ENCODE measurements at places on chromosomes 4 and X.

DNA sequence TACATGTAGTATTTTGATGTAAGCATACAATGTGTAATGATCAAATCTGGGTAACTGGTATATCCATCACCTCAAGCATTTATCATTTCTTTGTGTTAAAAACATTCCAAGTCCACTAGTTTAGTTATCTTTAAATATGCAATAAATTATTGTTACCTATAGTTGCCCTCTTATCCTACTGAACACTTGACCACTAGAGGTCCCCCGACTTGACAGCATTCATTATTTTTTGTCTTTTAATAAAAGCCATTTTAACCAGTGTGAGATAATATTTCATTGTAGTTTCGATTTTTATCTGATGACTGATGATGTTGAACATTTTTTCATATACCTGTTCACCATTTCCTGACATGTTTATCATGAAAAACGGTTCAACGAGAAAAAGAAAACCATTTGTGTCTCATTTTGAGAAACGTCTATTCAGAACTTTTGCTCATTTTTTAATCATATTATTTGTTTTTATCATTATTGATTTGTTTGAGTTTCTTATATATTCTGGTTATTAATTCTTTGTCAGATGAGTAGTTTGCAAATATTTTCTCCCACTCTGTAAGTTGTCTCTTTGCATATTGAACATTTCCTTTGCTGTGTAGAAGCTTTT lies 199.0 kb upstream of the CXXC4 start:
- DNase-seq: no peak

DNA sequence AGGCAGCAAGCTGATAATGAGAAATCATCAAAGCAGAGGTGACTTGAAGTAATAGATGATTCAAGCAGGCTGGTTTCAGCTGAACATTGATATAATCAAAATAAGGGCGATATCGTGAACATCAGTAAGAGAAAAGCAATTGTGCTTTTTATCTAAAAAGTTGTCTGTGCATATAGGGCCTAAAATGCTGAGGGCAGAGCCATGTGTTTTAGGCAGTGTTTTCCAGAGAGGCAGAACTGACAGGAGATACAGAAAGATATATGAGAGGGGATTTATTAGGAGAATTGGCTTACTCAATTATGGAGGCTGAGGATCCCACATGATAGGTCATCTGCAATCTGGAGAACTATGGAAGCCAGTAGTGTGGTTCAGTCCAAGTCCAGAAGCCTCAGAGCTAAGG lies 136.5 kb upstream of the NPY2R start:
- no peak for DNase-seq

GRCh38 chrX:30659421-30659820 lies 6.2 kb downstream of the GK start:
- DNase-seq: peak; percentile 60

- DNase-seq: no peak
These were observed 110.2 kb downstream of the CPZ start for GRCh38 chr4:8702516-8703400.

- DNase-seq: no peak
These were observed 60.6 kb upstream of the AFAP1 start for GRCh38 chr4:8000247-8000646.

DNA sequence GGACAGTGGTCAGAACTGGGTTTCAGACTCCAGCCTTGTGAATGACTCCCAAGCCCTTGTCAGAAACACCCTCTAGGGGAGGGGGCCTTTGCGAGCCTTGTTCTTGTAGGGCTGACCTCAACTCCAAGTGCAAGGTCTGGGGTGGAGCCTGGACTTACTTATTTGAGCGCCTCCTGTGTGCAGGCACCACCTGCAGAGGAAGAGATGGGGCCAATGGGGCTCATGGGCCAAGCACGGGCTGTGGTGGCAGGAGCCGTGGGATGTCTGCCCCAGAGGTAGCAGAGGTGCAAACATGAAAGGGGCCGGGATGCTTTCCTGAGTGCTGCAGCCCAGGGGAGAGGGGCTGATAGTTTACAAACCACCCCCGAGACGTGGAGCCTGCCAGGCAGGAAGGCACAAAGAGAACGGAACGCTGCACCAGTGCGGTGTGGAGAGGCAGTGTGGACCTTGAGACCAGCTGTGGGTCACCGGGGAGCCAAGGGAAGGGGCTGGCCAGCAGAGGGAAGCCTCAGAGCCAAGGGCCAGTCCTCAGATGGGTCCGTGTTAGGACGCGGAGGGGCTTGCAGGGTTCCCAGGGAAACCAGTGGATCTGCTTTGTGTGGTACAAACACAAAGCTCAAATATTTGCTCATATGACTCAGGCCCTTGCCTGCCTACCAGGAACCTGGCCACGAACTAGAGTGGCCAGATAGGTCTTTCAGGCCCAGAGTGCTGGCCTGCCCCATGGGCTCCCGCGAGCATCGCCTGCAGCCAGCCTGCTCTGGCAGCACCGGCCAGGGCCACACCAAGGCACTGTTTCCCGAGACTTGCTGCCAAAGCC lies 8.7 kb upstream of the TADA2B start:
- no peak for DNase-seq

GRCh38 chrX:41672643-41673042 lies 16.1 kb upstream of the GPR34 start:
- no peak for DNase-seq

DNA sequence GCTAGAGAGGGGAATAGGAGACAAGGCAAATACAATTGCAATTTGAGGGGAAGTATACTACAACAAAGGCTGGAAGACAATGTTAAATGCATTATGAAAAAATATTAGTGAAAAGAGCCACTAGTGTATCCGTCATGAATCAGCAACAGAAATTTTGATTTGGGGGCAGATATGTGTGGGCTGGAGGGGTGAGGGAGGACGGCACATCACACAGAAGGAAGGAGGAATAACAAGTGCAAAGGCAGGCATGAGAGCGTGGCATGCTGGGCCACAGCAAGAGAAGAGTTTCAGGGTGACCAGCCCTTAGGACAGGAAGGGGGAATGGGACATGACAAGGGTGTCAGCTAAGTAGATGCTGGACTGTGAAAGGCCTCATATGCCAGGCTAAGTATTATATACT lies 63.7 kb upstream of the NAP1L5 start:
- DNase-seq: no peak

- DNase-seq: no peak
These were observed 26.9 kb upstream of the HPSE start for GRCh38 chr4:83361416-83362103.

DNA sequence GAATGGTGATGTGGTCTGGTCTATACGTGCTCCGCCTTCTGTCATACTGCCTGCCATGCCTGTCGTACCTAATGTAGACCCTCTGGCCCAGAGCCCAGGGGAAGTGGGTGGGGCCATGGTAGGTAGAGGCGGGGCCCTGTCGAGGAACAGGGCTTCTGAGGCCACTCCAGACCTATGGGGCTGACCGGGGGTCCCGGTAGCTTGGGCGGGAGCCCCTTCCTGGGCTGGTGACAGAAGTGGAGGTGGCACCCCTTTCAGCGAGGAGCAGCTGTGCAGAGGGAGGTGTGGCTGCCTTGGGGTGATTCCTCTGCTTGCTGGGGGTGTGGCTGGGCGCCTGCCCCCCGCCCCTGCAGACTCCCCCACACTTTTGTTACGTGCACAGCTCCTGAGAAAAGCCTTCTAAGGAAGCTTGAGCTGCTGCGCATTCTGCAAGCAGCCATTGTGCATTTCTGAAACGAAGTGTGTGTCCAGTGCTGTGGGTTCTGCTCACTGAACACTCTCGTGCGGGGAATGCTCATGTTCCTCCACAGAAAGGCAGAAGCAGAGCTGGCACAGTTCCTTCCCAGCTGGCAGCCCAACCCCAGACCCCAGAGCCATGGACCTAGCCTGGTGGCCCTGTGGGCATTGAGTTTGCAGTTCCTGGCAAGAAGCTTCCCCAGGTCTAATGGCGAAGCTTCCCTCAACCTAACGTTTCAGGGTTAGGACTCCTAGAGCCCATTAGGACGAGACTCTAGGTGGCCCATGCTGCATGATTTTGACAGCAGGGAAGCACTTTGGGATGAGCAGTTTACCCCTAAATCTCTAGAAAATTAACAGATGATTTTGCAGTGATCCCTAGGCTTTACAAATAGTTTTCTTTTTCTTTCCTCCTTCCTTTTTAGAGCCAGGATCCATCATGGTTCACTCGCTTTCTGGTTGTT lies 72.7 kb upstream of the HGFAC start:
- no peak for DNase-seq

GRCh38 chr4:5927747-5928146 lies 34.9 kb upstream of the CRMP1 start:
- DNase-seq: no peak

DNA sequence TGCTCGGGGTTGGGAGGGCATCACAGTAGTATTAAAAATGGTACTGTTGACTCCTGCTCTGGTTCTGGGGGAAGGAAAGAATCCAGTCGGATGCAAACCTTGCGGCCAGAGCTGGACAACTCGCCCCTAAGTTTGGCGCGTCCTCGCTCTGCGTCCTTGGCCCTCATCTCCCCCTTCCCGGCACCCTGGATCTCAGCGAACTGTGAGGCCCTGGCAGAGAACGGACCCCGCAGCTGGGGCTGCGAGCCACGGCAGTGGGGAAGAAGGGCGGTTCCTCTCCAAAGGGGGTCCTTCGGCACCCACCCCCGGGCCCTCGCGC lies 14.0 kb downstream of the ARHGEF6 start:
- DNase-seq: no peak

GRCh38 chr4:70914000-70914399 lies 11.8 kb downstream of the MOB1B start:
- DNase-seq: no peak

DNA sequence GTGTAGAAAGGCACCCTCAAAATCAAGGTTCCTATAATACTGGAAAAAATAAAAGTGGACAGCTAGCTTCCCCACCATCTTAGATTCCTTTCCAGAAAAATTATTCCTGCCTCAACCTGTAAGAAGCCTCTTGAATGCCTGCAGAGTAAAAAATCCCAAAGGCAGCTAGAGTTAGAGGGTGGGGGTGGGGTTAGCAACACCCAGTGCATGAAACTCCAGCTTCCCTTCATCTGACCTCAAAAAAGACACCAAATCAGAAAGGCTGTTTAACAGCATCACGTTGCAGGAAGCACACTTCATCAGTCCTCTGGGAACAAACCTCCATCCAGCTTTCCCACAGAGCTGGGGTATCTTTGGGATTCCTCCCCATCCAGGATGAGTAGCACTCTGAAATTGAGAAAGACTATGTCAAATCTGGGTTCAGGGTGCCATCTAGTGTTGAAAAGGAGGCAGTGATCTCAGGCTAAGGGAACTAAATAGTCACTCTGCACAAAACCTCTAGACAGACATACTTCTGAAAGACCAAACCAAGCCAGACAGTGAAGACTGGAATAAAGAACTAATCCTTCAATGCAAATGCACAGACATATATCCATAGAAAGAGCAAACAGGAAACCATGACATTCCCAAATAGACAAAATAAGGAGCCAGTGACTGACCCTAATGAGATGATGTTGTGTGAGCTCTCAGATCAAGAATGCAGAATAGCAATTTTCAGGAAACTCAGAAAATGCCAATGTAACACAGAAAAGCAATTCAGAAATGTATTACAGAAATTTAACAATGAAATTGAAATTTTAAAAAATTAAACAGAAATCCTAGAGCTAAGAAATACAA lies 97.9 kb downstream of the ARHGEF9 start:
- DNase-seq: peak; percentile 55

- DNase-seq: no peak
These were observed 731.8 kb downstream of the KCTD8 start for GRCh38 chr4:43716721-43717395.

DNA sequence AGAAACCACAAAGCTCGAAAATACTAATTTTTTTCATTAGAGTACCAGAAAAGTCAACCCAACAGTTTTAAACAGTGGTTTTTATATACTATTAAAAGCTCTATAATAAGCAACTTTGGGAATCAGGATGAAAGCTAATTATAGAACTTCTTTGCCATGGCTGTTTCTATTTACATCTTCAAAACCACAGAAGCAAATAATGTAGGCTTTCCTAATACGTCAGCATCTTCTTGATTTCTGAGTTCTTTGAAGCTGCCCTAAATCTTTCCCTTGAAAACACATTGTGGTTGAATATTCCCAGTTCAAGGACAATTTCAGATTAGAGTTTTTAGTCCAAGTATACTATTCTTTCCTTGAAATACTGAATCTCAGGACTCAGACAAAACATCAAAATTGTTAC lies 460.2 kb upstream of the FAT1 start:
- no peak for DNase-seq

DNA sequence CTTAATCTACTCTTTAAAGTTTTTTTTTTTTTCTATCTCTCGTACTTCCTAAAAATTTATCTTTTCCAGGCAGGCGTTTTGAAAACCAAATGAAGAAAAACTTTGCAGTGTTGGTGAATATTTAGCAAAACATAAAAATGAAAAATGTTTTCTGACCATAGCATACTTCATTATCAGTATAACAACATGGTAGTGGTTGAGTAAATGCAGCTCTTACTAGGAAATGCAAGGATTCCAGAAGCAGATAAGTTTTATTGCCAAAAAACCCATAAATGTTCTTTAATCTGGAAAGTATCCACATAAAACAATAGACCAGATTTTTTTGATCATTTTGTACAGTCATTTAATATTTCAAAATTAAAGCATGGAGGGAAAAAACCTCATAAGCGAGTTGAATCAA lies 136.9 kb upstream of the GUCY1A1 start:
- DNase-seq: no peak

GRCh38 chr4:179521952-179522351 lies 2079.7 kb upstream of the AGA start:
- DNase-seq: no peak

GRCh38 chr4:166941629-166942028 lies 292.7 kb downstream of the SPOCK3 start:
- no peak for DNase-seq

DNA sequence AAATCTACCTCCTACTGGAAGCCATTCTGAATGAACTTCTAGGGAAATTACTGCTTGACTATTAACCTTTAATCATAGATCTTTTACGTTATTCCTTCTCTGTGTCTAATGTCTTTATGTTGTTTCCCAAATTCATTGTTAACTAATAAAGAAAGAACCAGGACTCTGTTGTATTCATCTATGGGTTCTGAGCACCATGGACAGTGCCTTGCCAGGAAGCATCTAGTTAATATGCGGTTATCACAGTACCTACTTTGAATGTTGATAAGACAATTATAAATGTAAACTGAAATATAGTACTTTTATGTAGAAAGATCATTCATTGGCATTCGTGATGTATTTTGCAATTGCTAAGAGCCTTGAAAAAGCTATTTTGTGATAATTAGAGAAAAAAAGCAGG lies 23.8 kb downstream of the NWD2 start:
- no peak for DNase-seq

DNA sequence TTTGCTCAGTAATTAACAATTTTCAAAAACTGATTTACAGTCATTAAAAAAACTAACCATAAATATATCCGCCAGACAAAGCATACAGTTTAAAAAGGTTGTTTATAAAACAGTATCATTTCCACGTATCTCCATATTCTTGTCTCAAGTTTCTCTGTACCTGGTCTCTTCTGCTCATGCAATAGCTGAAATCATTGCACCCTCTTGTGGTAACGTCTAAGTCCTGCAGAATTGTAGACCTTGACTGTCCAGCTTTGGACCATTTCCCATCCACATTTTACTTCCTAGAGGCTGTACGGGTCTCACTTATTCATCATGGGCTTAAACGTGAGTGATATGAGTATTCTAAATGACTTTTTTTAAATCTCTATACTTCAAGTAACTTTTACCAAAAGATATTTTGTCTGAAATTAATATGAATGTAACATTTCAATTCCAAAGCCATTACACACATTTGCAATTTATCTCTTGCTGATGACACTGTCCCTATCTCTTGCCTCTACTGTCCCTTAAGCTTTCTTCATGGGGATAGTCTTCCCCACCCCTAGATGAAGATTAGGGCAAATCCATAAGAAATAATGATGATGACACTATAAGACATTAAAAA lies 118.5 kb downstream of the BTC start:
- DNase-seq: peak; percentile 32

Measured in fibroblast of skin of left biceps (primary cell).